MG63 (cell line): ENCODE measurements at places on chromosomes 2 and 18. TPM values are rescaled to one million over a fixed set of nuclear protein-coding genes. Genes with fewer than 3 reads are reported as not detected.

DNA sequence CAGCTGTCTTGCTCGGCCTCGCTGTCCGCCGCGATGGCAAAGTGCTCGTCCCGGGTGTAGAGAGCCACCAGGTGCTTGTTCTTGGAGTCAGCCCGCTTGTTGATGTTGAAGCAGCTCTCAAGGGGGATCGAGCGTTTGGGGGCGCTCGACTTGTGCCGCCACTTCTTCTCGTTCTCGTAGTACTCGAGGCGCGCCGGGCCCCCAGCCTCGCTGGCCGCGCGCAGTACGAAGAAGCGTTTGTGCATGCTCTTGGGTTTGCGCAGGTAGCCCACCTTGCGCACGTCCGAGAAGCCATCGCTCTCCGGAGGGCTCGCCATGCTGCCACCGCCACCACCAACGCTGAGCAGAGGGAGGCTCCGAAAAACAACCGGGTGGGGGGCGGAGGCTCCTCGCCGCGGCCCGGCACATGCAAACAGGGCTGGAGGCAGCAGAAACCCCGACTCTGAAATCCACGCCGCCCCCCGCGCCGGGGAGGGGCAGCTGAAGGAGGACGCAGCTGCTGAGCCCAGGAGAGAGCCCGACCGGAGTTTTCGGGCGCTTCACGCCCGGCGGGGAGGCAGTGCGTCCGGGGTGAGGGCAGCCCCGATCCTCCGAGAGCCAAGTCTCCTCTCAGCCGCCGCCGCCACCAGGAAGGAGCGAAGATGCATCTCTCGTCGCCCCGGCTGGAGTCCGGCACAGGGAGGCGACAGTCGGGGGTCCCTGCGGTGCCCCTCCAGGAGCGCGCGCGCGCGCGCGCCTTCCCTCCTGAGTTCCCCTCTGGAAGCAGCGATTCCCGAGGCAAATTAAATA is 1.0 kb downstream of the IRS1 start:
- peak; percentile 62 for DNase-seq

- no peak for DNase-seq
These were observed 28.2 kb downstream of the HS1BP3 start for GRCh38 chr2:20622731-20623130.

- peak; percentile 22 for DNase-seq
These were observed 22.3 kb downstream of the DTNB start for GRCh38 chr2:25651066-25651465.

DNA sequence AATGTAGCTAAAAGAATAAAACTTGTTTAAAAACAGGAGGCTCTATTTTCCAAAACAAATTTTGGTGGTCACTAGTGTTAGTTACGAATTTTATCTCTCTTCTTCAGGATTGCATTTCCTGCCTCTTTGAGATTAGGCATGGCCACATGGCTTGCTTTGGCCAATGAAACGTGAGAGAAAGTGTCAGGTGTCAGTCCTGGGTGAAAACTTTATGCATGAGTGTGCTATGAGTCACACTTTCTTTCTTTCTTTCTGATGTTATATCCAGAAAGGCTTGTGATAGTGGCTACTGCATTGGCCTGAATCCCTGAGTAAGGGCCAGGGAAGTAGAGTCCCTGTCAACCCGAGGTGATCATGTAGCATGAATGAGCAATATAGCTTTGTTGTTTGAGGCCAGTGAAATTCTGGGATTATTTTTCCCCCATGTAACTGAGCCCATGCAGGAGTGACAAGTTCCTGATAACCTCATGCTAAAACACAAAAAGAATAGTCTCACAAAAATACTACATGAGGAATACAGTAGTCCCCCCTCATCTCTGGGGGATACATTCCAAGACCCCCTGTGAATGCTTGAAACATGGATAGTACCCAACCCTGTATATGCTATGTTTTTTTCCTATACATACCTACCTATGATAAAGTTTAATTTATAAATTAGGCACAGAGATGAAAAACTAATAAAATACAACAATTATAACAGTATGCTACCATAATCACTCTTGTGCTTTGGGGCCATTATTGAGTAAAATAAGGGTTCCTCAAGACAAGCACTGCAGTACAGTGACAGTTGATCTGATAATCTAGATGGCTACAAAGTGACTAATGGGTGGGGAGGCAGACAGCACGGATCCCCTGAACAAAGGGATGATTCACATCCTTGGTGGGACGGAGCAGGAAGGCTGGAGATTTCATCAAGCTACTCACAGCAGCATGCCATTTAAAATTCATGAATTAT is 109.5 kb downstream of the CDC42EP3 start:
- peak; percentile 85 for DNase-seq

GRCh38 chr18:2948038-2948437 is 64.9 kb downstream of the LPIN2 start:
- DNase-seq: no peak

GRCh38 chr2:8526403-8526696 is 155.5 kb upstream of the ID2 start:
- no peak for DNase-seq

DNA sequence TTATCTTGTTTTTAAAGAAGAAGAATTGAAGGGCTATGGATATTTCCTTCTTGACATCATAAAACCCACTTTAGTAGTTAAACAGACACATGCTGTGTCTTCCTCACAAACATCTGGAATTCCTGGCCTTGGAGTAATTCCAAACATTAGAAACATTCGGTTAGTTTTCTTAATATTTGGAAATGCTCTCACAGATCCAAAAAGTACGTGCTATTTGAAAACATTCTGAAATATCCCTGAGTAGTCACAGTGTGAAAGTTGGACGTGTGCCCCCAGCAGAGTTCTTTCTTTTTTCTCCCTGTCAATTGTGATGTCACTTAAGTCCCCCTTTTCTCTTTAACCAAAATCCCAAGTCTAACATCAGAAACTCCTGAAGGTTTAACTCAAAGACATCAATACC is 91.3 kb downstream of the ANTXR1 start:
- DNase-seq: no peak

GRCh38 chr2:152434395-152435182 is 99.6 kb downstream of the FMNL2 start:
- no peak for DNase-seq

DNA sequence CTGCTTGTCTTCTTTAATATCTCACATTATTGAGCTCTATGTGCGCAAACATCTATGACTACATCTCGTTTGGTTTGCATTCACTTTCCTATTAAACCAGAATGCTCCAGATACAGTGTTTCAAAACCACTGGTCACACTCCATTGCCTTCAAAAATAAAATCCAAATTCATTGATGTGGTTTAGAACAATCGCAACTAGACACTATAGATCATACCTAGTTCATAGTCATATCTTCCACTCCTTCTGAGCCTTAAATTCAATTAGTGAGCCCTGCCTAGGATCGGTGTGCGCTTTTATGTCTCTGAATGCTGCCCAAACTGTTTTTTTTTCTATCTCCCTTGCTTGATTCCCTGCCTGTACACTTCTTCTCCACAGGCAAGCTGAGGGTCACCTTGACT is 238.5 kb upstream of the RGPD4 start:
- DNase-seq: no peak

DNA sequence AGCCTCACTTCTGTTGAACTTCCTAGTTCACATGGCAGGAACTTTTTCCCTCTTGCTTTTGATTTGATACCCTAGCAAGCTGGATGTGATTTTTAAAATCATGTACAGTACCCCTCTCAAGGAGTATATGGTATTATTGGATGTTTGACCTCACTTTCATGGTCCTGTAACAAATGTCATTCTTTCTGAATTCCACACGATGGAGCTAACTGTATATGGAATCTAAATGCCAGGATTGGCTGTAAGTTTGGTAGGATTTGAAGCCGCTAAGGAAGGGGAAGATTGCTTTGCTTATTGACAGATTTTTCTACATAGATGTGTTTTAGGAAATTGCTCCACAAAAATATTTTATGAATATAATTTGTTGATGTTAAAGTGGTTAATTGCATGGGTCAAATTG is 18.3 kb downstream of the MAIP1 start:
- no peak for DNase-seq

GRCh38 chr2:148726228-148726627 is 81.7 kb downstream of the EPC2 start:
- DNase-seq: no peak

- DNase-seq: peak; percentile 68
These were observed 15.9 kb upstream of the ATP6V1B1 start for GRCh38 chr2:70919672-70920366.

DNA sequence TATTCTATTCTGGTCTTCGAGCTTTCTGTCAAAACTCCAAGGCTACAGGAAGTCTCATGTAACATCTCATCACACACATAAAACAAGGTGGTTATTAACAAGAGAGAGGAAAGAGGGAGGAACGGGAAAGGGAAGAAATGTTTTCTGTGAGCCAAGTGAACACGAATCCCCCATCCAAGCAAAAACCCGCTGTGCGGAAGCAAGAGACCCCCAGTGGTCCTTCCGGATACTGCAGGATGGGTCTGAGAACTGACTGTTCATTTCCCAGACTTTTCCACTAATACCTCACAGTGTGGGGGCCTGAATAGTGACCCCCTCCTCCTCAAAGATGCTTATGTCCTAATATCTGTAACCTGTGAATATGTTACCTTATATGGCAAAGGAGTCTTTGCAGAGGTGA is 19.0 kb upstream of the DIPK1C start:
- no peak for DNase-seq

GRCh38 chr2:135836596-135837270 is at the start of gene LCT:
TSS of gene LCT (minus strand) at chr2:135837184. CDS start at chr2:135837169, 15 bp downstream.
- DNase-seq: no peak

GRCh38 chr2:147631294-147631693 is 213.5 kb upstream of the ACVR2A start:
- DNase-seq: no peak

GRCh38 chr2:226797989-226798421 is 1.6 kb downstream of the IRS1 start:
- peak; percentile 54 for DNase-seq

DNA sequence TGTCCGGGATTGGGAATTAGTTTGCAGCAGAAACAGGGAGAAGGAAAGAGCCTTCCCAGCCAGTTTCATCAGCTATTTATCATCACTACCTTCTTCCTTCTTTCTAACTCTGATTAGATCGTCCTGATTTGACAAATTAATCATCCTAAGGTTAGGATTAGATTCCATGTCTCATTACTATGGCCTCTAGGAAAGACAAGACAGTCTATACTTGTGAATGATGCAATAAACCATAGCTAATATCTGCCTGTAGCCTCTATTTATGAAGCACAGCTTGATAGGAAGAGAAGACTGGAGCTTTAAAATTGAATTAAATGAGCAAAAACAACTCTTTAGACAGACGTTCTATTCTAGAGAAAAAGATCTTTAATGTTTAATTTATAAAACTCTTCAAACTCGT is 25.2 kb upstream of the FRZB start:
- no peak for DNase-seq

- DNase-seq: no peak
These were observed 38.0 kb downstream of the RNF152 start for GRCh38 chr18:61854578-61855448.

GRCh38 chr18:76459687-76460350 is 35.2 kb downstream of the ZNF516 start:
- peak; percentile 92 for DNase-seq

GRCh38 chr2:187461294-187462261 is 13.5 kb upstream of the CALCRL start:
- no peak for DNase-seq

- DNase-seq: no peak
These were observed 245.9 kb downstream of the AGPS start for GRCh38 chr2:177638507-177638906.

DNA sequence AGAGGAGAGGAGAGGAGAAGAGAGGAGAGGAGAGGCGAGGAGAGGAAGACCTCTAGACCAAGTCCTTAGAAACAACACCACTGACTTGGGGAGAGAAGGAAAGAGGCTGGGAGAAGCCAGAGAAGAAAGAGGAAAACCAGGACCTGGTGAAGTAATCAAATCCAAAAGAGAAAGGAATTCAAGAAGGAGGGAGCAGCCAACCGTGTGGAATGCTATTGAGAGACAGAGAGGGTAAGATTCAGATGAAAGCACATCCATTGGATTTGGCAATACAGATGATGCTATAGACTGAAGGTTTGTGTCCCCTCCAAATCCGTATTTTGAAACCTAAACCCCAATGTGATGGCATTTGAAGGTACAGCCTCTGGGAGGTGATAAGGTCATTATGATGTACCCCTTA is 50.7 kb downstream of the GALNT14 start:
- no peak for DNase-seq

- DNase-seq: no peak
These were observed 23.3 kb upstream of the APOB start for GRCh38 chr2:21067125-21067524.

DNA sequence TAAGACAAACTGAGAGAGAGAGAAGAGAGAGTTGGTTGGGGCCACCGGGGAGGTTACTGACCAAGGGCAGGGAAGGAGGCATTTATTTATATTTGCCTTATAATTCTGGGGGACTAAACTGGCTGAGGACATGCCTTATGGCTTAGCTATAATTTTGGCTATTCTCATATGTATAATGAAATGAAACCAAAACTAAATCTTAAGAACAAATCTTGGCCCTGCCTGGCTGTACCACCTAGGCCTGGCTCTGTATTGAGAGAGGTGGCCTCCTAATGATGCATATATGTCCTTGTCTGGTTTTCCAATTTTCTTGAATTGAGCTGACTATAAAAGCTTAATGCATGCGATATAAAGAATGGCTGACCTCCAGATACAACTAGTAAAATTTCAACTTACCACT is 3.5 kb upstream of the PPP1CB start:
- no peak for DNase-seq

MAP3K19 gene
- not detected in 2 replicates for total RNA-seq

CMPK2 gene
- total RNA-seq: 2.3 and 6.6 TPM in 2 replicates

IL36G gene
- not detected in 2 replicates for total RNA-seq

IL1A gene
- total RNA-seq: 2.1 TPM in 1 of 2 replicates, not detected in the other

REG3A gene
- total RNA-seq: not detected in 2 replicates

ASB18 gene
- total RNA-seq: not detected in 2 replicates

TTR gene
- total RNA-seq: not detected in 2 replicates

INHBB gene
- total RNA-seq: 1.8 and 3.9 TPM in 2 replicates

KDSR gene
- total RNA-seq: 17.5 and 23.7 TPM in 2 replicates

MOGAT1 gene
- total RNA-seq: not detected in 2 replicates

TMEFF2 gene
- total RNA-seq: 2.2 and 3.0 TPM in 2 replicates

MROH2A gene
- not detected in 2 replicates for total RNA-seq

MC4R gene
- not detected in 2 replicates for total RNA-seq

SAG gene
- not detected in 2 replicates for total RNA-seq

FAM237A gene
- not detected in 2 replicates for total RNA-seq

DNER gene
- 84.8 and 88.7 TPM in 2 replicates for total RNA-seq

INPP5D gene
- not detected in 2 replicates for total RNA-seq
